ENCODE measurements at places on chromosomes 5 and 9. TPM values are rescaled to one million over a fixed set of nuclear protein-coding genes. Genes with fewer than 3 reads are reported as not detected.

DNA sequence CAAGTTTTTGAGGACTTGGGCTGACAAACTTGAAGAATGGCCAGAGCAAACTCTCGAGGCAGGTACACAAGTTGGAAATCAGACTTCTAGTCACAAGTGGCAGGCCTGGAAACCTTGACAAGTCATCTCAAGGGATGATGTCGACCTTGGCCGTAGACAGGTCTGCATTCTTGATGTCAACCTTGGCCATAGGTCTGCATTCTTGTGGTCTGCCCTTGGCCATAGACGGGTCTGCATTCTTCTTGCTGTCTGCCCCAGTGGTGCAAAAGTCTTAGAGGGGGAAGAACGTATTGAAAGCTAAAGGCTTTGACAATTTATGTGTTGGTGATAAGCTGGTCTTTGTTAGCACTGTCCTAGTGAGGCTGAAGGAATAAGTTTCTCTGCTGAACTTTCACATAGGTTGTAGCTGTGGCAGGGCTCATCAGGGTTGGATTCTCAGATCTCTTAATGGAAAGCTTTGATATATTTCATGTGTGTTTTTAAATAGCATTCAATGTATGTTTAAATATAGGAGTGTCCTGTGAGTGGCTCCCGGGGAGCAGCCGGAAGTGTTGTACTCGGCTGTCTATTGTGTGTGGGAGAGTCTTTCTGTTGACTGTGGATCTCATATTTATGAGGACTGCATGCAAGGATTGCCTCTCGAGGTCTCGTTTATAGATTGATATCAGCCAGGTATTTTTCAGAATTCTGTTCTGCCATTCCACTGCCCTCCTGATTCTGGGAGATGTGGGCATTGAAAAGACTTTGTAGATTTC lies 27.0 kb downstream of the SUB1 start:
- no peak for DNase-seq

DNA sequence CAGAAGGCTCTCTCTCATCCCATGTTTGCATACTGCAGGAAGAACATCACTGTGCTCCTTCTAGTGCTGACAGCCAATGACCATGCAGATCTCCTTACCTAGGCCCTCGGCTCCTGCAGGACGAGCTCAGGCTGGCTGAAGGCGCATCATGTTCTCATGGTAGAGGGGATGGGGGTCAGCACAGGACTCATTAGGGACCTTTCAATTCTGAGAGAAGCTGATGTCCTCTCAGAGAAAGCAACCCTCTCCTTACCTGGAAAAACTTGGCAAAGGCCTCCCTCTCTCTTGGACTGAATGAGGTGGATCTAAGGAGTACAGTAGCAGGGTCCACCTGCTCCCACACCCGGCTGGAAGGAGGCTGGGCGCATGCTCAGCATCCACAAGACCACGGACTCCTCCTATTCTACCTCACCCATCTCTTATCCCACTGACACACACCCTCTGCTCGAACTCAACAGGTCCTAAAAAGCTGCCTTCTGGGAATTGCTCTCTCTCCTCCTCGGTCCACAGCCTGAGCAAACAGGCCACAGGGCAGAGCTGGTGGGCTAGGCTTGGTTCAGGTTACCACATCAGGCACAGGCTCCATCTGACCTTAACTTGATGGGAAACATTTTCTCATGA lies 2.9 kb downstream of the IPPK start:
- DNase-seq: no peak

- DNase-seq: peak; percentile 47
These were observed 1.1 kb downstream of the KIF2A start for GRCh38 chr5:62306896-62307689.

DNA sequence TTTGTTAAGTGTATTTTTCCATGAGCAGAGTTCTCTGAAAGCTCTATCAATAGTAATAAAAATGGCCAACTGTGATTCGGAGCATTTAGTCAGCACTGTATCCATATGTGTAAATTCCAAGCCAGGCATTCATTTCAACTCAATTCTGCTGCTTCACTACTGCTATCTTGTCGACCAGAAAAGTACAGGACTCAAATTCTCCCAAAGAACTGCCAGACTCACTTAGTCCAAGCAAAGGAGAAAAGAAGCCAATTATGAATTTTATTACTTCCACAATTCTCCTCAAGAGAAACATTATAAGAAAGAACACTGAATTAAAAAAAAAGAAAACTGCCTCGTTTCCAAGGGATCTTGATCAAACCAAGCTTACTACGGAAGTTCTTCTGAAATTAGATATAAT lies 906.3 kb upstream of the DMAC1 start:
- no peak for DNase-seq

TAF11L10 gene
- total RNA-seq: not detected

GRCh38 chr9:128045831-128046230 lies 21.3 kb downstream of the NAIF1 start:
- DNase-seq: no peak

PCDHGC4 gene
- total RNA-seq: not detected

DNA sequence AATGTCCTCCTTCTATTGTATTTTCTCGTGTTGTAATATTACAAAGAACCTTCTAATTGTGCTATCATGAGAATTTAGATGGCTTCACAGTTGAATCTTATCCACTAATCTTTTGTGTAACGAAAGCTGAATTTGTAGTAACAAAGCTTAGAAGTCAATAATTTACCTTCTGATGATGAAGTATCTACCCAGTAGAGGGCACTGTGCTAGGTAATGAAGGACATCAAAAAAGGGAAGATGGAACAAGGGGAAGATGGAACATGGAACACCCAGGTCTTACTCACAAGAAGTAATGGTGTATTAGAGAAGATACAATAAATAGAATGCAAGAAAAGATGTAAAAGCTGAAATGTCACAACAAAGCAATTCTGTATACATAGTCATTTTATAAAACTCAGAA lies 131.0 kb upstream of the CCNG1 start:
- DNase-seq: peak; percentile 44

GRCh38 chr5:115349001-115349817 lies 52.8 kb upstream of the CCDC112 start:
- peak; percentile 83 for DNase-seq

HTR1A gene
- not detected for total RNA-seq

DNA sequence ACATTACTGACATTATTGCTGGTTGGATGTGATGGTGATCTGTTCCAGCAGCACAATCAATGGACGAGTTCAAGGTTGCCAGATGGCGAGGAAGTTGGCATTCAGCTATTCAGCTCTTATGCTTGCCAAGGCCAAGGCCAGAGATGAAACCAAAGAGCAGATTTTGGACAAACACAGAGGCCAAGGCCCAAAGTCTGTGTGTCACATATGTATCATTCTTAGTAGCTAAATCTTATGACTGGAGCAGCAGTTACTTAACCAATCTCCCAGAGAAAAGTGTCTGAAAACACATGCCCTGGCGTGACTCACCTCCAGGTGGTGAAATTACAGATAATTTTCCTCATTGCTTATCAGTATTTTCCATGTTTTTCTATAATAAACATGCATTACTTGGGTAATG lies 189.0 kb upstream of the EGFLAM start:
- no peak for DNase-seq

GRCh38 chr5:1642221-1642620 lies 118.5 kb upstream of the LPCAT1 start:
- DNase-seq: no peak

SLC6A3 gene
- total RNA-seq: not detected

IRX1 gene
- total RNA-seq: not detected

DNA sequence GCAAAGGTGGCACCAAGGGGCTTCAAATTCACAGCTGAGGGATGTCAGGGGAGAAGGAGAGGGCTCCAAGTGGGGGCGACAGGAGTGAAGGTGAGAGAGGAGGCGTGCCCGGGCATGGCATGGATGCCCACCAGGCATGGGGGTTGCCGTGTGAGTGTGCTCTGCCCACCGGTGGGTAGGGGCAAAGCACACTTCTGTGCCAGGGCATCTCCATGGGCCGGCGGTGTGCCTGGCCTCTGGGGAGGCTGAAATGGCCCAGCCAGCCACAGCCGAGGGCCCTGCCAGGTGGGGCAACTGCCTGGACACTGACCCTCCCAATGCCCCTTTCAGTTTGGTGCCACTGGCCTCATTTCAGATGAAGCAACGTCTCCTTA lies 14.0 kb upstream of the RNU6ATAC start:
- no peak for DNase-seq

IFNA2 gene
- not detected for total RNA-seq

DNA sequence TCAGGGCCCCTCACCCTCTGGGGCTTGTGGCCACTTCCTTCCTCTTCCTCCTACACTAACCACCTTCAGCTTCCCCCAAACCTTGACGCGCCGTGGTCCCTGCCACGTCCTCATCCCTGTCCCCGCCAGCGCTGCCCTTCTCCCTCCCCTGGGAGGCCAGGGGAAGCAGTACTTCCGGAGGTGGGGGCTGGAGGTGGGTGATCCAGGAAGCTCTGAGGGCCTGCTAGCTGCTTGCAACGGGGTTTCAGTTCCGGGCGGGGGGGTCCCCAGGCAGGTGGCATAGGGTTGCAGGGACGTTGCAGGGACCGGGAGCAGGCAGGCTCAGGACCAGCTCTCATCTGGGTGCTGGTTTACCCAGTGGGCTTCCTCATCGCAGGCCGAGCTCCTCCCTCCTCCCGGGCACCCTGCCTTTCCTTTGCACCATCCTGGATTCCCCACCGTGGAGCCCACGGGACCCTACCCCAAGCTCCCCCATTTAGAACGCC lies 70.0 kb downstream of the RXRA start:
- no peak for DNase-seq

DNA sequence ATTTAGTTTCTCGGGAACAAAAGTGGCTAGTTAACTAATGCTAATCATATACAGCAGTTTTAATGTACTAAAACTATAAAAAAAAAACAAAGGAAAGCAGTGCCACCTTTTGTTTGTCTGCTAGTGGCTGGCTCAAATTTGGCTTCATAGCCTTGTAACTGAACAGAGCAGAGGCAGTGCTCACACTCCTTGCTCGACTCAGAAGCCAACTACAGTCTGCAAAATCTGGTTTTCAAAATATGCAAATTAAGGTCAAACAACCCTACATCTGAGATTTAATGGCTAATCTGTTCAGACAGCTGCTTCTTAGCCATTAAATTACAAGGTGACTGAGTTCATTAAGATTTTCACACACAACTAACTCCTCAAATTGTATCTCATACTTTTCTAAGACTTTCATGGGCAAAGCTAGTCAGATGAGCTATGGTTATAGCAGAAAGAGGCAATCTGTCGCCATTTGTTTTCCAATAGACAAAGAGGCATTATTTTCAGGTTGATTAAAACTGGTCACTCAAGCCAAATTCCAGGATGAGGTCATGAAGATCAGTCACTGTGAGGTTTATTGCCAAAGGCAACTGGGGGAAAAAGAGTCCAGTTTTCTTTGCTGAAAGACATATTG lies 56.8 kb upstream of the EPB41L4A start:
- DNase-seq: no peak

SPINK6 gene
- not detected for total RNA-seq

DNA sequence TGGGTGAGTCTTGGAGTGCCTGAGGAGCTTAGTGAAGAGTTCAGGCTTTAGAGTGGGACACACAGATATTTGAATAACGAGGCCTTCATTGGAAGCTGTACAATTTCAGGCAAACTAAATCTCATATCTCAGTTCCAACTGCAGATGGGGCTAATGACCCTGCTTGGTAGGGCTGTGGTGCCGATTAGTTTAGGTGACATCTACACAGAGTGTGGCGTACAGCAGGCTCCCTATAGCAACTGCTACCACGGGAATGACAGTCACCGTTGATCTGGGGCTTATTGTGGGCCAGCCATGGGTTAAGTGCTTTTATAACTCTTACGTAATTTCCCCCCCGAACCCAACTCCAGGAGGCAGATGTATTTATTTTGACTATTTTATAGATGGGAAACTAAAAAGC lies 70.8 kb downstream of the FAT2 start:
- peak; percentile 3 for DNase-seq

DNA sequence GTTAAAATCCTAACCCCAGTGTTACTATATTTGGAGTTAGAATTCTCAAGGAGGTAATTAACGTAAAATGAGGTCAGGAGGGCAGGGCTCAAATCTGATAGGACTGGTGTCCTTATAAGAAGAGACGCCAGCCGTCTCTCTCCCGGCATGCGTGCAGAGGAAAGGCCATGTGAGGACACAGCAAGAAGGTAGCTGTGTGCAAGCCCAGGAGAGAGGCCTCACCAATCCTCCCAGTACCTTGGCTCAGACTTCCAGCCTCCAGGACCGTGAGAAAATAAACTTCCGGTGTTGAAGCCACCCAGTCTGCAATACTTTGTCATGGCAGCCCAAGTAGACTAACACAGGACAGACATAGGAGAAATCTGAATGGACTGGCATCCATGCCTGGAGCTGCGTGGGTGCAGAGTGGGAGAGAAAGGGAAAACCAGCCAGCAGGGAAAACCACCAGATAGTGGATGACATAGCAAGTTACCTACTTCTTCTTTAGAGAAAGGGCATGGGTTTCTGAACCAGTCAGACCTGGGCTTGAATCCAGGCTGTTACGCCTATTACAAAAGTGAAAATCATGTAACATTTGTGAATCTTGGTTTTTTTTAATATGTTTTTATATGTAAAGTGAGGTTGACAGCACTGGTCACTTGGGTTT lies 89.2 kb downstream of the FSTL4 start:
- no peak for DNase-seq

ZNF169 gene
- total RNA-seq: 7.6 TPM

- no peak for DNase-seq
These were observed 38.3 kb upstream of the ZFYVE16 start for GRCh38 chr5:80369521-80369920.

DNA sequence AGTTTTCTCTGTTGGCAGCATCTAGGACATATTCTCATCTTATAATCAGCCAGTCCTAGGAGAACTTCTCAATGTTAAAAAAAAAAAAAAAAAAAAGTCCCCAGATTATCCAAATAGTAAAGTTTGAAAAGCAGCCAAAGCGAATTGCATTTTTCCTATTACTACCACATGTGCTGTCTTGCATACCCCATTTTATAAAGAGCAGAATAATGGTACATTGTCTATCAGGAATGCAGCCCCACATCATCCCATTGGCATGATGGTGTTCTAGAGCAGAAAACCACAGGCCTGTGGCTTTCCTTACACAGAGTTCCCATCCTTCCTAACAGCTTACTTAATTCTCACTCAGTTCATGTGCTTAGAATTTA lies 381.6 kb downstream of the TMEM38B start:
- no peak for DNase-seq

ACSL6 gene
- total RNA-seq: not detected

RABL6 gene
- total RNA-seq: 242 TPM

DNA sequence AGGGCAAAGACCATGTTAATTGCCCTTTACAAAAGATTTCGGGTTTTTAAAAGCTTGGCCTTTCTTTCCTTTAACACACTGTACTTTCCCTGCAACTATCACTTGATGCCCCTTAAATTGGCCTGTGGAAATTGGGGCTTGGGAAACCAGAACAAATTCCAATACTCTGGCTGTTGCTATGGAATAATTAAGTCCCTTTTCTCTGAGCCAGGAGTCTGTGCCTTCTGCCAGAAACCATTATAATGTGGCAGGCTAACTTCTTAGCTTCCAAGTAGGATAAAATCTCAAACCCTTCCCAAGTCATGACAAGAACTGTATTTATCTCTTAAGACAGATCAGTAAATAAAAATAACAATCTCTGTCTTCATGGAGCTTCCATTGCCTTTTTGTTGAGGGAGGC lies 1.1 kb upstream of the SPINK1 start:
- no peak for DNase-seq

DNA sequence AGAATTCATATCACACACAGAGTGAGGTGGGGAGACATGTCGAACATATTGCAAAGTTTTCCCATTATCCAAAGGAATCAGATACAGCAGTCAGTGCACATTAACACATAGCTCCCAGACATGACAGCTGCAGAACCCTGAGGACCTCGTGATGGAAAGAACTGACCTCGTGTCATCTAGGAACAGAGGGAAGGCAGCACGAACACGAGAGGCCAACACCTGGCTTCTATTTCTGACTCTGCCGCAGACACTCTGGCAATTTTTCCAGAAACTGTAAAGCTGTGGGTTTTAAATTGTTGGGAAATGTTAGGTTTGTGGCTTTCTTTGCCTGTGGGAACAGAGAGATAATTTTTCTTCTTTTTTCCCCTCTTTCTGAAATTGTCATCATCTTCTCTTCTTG lies 315.0 kb upstream of the PIK3R1 start:
- DNase-seq: no peak

Measured in HT-29 (cell line).